GM20000 (cell line): ENCODE measurements at places on chromosomes 1 and 21.

DNA sequence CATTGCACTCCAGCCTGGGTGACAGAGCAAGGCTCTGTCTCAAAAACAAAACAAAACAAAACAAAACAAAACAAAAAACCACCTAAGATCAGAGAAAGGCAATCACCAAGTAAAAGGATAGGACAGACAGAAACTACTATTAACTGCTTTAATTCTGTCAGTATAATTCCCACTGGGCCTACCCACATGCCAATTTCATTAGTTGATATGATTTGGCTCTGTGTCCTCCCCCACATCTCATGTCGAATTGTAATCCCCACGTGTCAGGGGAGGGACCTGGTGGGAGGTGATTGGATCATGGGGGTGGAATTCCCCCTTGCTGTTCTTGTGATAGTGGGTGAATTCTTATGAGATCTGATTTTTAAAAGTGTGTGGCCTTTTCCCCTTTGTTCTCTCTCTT lies 27.2 kb upstream of the CAPZB start:
- no peak for DNase-seq

DNA sequence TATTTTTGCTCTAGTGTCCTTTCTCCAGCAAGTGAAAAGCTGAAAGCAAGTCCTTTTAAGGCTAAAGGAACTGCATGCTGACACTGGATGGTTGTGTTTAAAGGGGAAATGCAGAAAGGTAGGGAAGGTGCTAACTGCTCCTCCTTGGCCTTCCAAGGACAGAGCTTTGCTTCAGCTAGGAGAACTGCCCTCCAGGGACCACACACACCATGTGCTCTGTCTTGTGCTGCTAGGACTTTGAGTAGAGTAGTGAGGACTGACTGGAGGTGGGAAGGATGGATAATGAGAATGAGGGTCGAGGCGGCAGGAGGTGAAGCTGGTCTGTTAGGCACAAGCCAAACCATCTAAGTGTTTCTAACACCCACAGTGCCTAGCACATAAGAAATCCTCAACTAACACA lies 77.9 kb downstream of the WDR3 start:
- DNase-seq: no peak

DNA sequence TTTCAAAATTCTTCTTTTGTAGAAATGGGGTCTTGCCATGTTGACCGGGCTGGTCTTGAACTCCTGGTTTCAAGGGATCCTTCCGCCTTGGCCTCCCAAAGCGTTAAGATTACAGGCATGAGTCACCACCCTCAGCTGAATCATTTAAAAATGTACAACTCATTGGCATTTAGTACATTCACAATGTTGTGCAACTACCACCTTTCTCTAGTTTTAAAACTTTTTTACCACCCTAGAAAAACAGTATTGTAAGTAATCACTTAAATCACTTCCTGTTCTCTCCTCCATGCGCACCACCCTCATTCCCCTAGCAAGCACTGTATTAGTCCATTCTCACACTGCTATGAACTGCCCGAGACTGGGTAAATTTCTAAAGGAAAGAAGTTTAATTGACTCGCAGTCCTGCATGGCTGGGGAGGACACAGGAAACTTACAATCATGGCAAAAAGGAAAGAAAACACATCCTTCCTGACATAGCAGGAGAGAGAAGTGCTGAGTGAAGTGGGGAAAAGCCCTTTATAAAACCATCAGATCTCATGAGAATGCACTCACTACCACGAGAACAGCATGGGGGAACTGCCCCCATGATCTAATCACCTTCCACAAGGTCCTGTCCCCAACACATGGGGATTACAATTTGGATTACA lies 14.4 kb upstream of the THEM5 start:
- no peak for DNase-seq

GRCh38 chr1:176193023-176193422 lies 14.1 kb downstream of the COP1 start:
- DNase-seq: no peak

- no peak for DNase-seq
Observed at GRCh38 chr1:70487459-70487815, 76.4 kb downstream of the CTH start.

DNA sequence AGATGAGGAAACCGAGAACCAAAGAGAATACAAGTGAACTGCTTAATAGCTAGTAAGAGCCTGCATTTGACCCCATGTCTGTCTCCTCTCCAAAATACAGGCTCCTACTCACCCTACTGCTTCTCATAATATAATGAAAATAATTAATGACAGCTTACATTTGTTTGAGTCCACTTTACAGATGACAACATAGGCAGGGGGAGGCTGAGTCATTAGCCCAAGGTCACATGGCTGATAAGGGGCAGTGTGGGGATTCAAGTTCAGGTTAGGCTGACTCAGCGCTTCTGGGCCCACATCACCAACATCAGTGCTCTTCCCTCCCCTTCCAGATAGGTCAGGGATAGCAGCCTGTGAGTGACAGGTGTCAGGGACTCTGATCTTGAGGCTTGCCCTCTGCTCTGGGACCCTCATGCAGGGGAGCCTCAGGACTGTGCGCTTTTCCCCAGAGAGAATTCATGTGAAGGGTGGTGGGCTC lies 16.2 kb downstream of the AZIN2 start:
- DNase-seq: no peak

GRCh38 chr1:150543500-150544143 lies 5.6 kb upstream of the ADAMTSL4 start:
- DNase-seq: no peak

GRCh38 chr1:232542633-232543593 lies 87.0 kb downstream of the SIPA1L2 start:
- no peak for DNase-seq

DNA sequence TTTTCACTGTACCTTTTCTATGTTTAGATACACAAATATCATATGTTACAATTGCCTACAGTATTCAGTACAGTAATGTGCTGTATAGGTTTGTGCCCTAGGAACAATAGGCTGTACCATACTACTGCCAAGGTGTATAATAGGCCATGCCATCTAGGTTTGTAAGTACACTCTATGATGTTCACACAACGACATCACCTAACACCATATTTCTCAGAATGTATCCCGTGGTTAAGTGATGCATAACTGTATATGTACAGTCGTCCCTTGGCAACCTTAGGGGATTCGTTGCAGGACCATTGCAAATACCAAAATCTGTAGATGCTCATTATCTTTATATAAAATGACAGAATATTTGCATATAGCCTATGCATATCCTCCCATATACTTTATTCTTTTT lies 5.8 kb upstream of the SSR2 start:
- no peak for DNase-seq

GRCh38 chr1:49050041-49050440 lies 273.4 kb upstream of the BEND5 start:
- no peak for DNase-seq

DNA sequence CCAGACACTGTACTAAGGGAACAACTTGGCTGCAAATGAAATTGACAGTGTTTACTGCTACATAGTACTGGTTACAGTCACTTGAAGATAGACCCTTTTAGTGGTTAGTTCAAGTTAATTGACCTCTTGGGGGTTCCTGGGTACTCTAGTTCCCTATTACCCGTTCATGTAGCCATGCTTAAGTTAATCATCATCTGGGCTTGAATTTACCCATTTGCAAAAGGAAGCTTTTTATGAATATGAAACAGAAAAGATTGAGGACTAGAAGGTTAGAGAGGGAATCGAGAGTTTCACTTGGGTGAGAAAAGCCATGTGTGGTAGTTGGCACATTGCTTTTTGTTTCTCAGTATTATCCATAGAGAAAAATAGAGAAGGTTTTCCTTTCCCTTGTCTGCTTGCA lies 2.7 kb downstream of the MIA3 start:
- peak; percentile 37 for DNase-seq

DNA sequence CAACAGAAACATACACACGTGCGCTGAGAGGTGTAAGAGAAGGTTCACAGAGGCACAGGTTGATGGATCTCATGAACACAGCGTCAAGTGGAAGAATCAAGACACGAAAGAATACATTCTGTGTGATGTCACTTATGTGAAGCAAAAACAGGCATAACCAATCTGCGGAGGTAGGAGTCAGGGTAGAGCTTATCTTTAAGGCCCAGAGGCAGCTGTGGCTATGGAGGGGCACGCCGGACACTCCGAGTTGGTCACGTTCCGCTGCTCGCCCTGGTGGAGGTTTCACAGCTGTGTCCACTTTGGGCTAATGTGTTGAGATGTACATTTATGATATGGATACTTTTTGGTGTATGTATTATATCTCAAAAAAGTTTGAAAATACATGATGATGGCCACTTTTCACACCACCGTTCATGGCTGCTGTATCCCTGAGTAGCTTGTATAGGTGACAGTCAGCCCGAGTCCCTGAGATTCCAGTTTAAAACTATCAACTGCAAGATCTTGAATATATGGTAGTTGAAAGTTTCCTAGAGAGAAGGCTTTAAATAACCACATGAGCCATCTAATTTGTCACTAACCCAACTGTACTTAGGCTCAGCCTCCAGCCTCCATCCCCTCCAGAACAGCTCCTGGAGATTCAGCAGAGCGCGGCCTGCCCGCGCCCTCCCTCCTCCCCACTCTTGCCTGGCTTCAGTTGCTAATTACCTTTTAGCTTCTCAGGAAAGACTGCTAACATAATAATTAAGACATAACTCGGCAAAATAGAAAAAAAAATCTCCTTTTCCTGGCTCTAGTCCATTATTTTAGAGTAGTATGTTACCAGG lies 6.7 kb upstream of the ADARB1 start:
- no peak for DNase-seq

GRCh38 chr1:65066766-65067490 lies 81.1 kb upstream of the AK4 start:
- DNase-seq: peak; percentile 79

GRCh38 chr1:27366411-27367159 lies at the start of gene MAP3K6:
MAP3K6 (minus strand) TSS chr1:27366961; CDS start chr1:27366597, 364 bp downstream.
- peak; percentile 79 for DNase-seq

DNA sequence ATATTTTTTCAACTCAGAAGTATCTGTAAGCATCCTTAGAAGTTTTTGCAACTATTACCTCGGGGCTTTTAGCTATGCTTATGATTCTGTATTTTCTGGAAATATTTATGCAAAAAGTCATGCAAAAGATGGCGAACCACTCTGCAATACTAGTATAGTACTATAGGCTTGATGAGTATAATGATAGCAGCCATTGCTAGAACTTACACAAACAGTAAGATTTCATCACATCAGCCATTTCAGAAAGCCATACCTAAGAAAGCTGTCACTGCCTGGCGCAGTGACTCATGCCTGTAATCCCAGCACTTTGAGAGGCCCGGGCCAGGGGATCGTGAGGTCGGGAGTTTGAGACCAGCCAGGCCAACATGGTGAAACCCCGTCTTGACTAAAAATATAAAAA lies 227.1 kb downstream of the LRRC7 start:
- no peak for DNase-seq

DNA sequence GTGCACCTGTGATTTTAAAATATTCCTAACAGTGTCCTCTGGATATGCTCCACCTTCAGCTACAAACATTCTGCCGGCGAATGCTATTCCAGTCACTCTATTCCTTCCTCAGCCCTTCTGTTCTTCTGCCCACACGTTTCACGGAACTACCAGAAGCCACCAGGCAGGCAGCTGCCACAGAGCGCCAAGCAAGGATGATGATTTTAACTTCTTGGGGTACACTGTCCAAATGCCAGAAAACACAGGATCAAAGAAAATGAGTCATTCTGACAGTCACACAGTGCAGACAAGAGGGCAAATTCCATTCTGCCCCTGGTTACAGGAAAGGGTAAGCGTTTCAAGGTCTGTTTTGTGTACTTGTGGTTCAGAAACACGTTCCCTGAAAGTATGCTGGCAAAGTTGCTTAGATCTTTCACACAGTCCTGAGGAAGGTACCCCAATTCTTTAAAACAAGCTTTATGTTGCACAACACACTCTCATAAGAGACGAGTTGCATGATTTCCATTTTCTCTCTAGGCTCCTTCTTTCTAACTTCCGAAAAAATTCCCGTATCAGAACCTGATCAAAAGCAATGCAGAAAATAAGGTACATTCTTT lies 508.3 kb upstream of the PKN2 start:
- DNase-seq: no peak

DNA sequence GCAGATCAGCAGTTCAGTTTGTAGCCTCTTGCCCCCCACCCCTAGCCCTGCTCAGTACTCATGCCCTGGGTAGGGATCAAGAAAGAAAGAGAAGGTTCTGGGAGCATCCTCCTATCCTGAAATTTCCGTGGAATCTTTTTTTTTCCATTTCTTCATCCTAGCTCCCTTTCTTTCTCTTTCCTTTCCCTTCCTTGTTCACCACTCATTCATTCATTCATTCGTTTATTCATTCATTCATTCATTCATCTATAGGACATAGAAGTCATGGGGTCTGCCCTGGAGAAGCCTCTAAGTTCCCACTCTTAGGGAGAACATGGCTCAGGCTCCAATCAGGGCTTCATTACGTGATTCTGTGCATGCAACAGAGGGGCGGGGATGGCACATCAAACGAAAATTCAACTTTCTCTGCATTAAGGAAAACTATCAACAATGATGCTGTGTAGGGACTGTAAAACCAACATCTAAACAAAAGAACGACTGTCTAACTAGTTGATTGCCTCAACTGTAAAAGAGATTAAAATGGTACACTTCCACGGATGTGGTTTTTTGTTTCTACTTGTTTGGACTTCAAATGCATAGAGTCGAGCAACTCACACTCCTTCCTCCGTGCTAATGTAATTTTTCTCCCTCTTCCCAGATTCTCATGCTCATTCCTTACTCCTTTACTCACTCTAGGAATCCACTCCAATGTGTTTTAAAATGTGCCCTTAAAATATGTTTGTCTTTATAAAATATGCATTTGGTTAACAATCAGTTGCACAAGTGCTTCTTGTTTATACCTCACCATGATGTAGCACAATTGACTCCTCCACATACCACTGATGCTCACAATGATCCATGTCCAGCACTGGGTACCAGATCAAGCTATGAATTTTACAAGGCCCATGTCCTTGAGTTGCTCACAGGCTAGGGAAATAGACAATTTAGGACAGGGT lies 101.2 kb upstream of the SLC2A1 start:
- DNase-seq: no peak

- DNase-seq: no peak
Observed at GRCh38 chr21:43315244-43316137, 111.4 kb downstream of the SIK1 start.

GRCh38 chr1:193588311-193589082 lies 402.1 kb upstream of the B3GALT2 start:
- DNase-seq: no peak

GRCh38 chr1:229508823-229509337 lies 739 bp upstream of the NUP133 start:
- peak; percentile 19 for DNase-seq

DNA sequence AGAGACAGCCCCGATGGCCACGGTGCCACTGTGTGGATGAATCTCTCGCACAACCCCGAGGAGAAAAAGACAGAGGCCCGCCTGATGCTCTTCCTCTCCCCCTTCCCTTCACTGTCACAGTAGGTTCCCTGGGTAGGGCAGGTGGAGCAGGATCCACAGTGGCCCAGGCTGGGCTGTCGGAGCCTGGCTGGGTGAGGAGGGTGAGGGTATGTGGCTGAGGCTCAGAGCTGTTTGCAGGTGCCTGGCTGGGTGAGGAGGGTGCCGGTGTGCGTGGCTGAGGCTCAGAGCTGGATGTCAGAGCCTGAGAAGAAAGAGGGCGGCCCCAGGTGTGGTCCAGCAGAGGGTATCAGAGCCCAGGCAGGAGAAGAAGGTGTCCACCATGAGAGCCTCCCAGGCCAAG lies 2.7 kb downstream of the CFAP74 start:
- DNase-seq: no peak
